Left colon (tissue), 2 donors: ENCODE measurements at places on chromosomes 3 and 15. TPM values are rescaled to one million over a fixed set of nuclear protein-coding genes. Genes with fewer than 3 reads are reported as not detected.

DNA sequence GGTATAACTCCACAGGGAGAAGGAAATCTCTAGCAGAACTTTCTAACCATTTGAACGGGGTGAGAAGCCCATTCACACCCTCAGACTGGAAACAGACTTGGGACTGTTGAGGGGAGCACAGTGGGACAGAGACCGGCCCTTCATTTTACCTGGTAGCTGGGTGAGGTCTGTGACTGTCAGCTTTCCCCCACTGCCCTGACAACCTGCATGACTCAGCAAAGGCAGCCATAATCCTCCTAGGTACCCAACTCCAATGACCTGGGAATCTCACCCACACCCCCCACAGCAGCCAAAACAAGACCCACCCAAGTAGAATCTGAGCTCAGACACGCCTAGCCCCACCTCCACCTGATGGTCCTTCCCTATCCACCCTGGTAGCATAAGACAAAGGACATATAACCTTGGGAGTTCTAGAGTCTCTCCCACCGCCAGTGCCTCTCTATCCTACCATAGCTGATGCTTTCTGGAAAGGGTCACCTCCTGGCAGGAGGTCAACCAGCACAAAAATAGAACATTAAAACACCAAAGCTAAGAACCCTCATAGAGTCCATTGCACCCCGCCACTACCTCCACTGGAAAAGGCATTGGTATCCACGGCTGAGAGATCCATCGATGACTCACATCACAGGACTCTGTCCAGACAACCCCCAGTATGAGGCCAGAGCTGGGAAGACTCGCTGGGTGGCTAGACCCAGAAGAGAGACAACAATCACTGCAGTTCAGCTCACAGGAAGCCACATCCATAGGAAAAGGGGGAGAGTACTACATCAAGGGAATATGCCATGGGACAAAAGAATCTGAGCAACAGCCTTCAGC is 28.0 kb downstream of the SENP7 start:
- no peak for DNase-seq

PLA2G4D gene
- total RNA-seq = 0.18 TPM

- DNase-seq = no peak
Measured at GRCh38 chr3:129068291-129068886, 7.8 kb downstream of the GP9 start.

GRCh38 chr15:45274636-45275380 is 22.8 kb downstream of the SLC28A2 start:
- no peak for DNase-seq

DNA sequence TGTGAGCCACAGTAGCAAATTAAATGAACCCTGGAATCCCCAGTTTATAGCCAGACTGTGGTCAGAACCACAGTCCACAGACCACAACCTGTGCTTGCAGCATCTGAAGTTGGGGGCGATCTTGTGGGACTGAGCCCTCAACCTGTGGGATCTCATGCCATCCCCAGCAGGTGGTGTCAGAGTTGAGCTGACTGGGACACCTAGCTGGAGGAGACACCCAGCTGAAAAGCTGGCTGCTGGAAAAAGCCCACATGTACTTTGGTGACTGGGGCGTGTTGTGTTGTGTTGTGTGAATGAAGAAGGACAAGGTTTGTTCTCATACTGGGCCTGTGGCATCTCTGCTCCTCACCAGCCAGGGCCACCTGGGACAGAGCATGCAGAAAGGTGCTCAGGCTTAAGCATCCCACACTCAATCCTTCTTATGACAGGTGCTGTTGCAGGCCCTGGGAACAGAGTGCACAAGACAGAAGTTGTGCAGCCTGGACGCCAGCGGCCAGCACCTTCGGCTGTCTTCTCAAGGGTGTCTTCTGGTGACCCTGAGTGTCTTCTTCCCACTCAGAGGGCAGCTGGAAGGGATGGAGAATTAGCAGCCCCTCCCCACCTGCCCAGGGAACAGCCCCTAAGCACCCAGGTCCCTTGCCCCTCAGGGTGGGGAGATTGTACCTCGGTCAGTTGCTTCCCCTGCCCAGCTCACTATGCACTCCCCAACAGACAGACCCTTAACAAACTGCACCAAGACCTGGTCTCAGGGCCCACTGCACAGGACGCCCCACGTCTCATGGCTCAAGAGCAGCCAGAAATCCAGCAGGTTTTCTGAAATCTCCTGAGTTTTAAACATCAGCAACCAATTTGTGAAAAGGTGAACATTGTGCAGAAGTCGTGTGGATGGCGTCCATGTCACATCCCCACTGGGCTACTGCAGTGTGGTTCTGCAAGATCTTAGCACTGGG is 2.2 kb upstream of the UROC1 start:
- DNase-seq = no peak

- no peak for DNase-seq
Measured at GRCh38 chr3:9183011-9183410, 66.4 kb downstream of the SRGAP3 start.

- DNase-seq = no peak
Measured at GRCh38 chr15:33315044-33315443, 4.3 kb downstream of the RYR3 start.
